ENCODE measurements at places on chromosomes 7 and 10. TPM values are rescaled to one million over a fixed set of nuclear protein-coding genes. Genes with fewer than 3 reads are reported as not detected.

DNA sequence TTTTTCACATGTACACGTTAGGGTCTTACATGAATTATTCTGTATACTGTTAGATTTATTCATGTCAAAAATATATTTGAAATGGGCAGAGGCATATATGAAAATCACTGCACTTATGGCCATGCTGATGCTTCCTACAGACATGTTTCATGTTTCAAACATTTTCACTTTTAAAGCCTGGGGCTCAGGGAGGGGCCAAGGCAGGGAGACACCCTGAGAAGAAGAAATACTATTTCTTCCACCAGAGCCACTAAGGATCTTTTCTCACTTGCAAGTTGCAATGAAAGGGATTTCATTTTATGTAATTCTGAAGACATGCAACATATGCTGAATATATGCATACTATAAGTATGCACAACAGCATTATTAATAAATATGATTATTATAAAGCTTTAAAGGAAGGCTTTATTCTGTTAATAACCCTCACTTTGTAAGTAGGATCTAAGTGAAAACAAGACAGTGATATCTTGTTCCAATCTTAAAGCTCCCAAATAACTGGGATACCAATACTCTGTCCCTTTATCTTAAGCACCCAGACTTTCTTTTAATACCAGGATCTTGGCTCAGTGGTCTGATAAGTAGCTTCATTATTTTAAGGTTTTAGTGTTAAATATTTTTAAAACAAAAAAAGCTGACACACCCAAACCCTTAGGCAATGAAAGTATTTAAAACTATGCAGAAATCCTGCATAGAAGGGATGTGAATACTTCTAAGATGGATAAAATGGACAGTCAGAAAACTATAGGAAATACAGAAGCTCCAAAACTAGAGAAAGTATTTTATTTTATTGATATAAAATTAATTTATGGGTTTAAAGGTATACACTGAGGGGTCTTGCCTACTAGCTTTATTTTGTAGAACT lies 148.0 kb downstream of the SNX13 start:
- DNase-seq = no peak

GRCh38 chr7:22399091-22399490 lies 42.1 kb upstream of the RAPGEF5 start:
- no peak for DNase-seq

- DNase-seq = no peak
These were observed 32.3 kb downstream of the FAM241B start for GRCh38 chr10:69662173-69662877.

DNA sequence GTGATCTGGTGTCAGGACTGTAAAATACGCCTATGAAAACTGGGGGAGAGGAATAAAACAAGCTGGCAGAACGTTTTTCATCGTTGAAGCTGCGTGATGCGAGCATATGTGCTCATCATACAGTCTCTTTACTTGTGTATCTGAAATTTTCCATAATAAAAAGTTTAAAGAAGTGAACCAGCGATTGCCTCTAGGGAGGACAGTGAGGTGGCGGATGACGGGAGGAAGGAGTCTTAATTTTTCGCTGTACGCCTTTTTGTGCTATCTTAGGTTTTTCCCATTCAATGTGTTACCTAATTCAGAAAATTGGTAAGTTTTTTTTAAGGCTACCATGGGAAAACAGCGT lies 891 bp upstream of the WAPL start:
- no peak for DNase-seq

- no peak for DNase-seq
These were observed 357.8 kb upstream of the C7orf33 start for GRCh38 chr7:148232784-148233183.

DNA sequence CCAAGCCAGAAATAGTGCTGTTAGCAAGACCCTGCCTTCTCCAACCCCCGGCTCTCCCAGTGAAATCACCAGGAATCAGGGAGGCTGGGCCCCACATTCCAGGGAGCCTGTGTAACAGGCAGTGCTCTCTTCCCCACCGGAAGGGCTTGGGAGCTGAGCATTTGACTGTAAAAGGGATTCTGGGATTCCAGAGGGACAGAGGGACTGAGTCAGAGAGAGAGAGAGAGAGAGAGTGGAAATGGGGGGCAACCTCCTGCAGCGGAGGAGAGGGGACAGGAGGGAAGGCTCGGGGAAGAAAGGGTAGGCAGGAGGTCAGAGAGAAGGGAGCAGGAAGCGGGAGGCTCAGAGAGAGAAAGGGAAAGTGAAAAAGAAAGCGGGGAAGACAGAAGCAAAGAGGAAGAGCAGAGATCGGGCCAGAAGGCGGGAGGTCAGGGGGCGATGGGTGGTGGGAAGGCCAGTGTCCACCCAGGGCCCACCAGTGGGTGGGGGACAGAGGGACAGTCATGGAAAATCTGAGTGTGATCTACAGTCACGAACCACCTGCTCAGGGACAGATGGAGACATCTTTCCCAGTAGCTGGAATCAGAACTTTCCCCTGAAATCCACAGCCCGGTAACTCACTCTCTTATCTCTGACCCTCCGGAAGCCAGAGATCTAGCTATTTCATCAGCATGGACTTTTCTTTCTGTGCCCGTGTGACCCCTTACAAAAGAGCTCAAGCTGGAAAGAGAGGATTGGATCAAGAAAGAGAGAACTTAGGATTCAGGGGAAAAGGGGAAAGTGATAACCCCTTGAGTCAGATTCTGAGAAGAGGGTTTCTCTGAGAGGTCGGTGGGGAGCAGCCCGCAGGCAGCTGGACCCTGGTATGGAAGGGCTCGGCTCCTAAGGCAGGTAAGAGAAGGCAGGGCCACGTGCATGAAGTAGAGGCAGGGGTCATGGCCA lies 4.6 kb upstream of the SERPINE1 start:
- peak; percentile 87 for DNase-seq

DNA sequence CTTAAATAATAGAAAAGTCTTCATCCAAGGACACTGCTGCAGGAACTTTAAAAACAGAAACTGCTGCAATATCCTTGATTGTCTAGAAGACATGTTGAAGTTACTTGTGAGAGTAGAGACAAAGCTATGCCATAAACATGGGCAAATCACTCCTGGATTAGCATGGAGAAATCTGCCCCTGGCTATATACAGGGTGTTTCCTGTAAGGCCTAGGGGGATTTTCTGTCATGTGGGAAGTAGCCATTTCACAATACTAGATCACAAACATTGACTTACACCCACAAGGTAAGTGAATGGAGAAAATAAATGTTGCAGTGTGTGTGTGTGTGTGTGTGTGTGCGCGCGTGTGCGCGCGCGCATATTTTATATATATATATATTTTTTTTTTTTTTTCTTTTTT lies 35.2 kb upstream of the PDK4 start:
- DNase-seq = no peak

- no peak for DNase-seq
These were observed 67.6 kb upstream of the GSDME start for GRCh38 chr7:24824896-24825295.

Gene SPDYE6
- not detected for total RNA-seq

Gene MGAM2
- total RNA-seq = under 0.01 TPM
